ENCODE measurements at places on chromosomes 6 and 20.

GRCh38 chr6:108921547-108922361, 73.5 kb downstream of the ARMC2 start:
- peak; percentile 9 for DNase-seq

DNA sequence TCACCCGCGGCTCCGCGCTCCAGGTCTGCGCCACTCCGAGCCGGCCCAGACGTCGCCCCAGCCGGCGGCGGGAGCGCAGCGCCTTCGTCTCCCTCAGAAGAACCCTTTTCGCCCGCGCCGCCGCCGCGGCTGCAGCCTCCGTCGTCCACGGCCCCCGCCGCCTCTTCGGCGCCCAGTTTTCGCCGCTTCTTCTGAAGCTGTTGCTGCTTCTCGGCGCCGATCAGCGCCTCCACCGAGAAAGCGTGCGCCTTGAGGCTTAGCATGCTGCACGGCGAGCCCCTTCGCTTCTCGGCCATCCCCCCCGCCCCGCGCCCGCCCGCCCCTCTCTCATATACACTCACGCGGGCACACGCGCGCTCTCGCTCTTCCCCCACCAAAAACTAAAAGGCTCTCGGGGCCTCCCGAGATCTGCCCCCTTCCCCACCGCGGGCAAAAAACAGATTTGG, 489 bp downstream of the TBX18 start:
- no peak for DNase-seq

DNA sequence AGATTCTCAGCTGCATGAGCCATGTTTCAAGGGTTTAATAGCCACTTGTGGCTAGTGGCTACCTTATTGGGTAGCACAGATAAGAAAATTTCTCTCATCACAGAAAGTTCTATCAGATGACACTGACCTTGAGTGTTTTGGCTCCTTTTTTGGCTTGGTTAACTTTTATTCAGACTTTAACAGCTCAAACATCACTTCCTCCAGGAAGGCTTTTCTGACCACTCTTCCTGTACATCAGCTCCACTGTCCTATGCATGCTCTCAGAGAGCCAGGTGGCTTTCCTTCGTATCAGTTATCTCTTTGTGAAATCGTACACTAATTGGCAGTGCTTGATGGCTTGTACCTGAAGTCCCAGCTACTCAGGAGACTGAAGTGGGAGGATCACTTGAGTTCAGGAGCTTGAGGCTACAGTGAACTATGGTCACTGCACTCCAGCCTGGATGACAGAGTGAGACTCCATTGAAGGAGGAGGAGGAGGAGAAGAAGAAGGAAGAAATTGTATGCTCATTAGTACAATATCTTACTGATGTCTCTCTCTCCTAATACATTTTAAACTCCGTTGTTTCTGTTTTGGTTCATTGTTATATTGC, 10.7 kb downstream of the MAFB start:
- no peak for DNase-seq

DNA sequence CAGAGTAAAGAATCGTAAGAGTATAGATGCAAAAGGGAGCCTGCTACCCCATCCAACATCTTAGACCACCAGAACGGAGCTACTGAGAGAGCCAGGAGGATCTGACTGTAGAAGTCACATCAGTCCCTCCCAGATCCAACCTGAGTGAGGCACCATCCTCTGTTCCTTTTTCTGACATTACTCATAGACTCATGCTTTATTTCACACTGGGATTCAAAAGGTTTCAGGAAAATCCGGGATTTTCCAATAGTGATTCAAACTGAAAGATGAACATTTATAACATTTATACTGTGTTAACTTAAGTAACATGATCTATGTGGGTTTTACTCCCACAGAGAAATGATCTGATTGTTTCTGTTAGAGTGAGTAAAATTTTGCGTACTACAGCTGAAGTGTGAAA, 868.6 kb upstream of the GJE1 start:
- DNase-seq: no peak

DNA sequence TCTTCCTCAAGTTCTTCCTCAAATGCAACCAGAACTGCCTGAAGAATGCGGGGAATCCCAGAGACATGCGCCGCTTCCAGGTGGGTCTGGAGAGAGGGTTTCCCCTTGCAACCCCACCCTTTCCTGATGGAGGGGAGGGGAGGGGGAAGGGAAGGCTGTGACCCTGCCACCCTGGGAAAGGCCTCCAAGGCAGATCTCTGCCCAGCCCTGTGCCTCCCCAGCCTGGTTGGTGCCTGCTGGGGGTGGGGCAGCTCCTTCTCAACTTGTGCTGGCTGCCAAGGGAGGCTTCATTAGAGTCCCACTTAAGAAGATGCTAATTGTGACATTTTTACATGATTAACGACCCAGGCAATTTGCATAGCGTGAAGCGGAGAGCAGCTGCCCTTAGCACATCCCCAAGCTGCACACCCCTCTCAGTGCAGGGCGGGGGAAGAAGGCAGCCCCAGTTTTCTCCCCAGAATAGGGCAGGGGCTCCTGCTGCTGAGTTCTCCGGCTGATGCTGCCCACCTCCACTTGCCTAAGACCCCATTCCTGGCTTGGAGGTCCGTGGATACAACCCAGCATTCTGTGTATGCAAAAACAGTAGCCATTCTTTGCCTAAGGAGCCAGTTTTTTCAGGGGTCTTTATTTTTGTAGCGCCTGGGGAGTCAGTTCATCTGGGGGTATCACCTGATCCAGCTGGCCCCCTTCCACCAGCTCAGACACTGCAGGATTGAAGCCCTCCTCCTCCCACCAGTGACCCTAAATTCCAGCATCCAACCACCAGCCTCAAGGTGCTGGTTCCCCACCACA, 51.7 kb downstream of the CPXM1 start:
- peak; percentile 8 for DNase-seq

Measured in COR-L47 (cell line).